GM12878 (cell line): ENCODE measurements at places on chromosomes 12 and 14. TPM values are rescaled to one million over a fixed set of nuclear protein-coding genes. Genes with fewer than 3 reads are reported as not detected.

DNA sequence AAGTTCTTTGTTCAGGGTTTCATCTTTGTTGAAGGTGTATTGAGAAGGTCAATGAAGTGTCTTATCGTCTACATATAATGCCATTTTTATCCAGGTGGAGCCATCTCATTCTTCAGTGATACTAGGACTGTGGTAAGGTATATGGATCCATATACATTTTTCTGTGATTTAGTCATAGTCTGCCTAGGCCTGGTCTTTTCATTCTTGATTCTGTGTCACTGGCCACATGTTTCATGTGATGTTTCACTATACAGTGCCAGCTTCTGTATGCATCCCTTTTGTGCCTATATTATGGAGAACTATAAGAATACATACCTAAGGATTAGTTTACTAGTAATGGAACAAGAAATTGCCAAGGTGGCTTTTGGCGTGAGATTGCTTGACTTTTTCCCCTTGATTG, 40.5 kb downstream of the VEZT start:
- DNase-seq, result no peak

- DNase-seq, result no peak
These were observed 550 bp downstream of the TEAD4 start for GRCh38 chr12:2959505-2960389.

The OR11H12 gene
- not detected in 2 replicates for total RNA-seq

The SOX5 gene
- total RNA-seq, result 0.21 and 0.82 TPM in 2 replicates
